Cardiac atrium fibroblast (primary cell): ENCODE measurements at places on chromosomes 3 and 15. TPM values are rescaled to one million over a fixed set of nuclear protein-coding genes. Genes with fewer than 3 reads are reported as not detected.

Gene PAK6
- 0.16 TPM in 1 of 2 replicates, not detected in the other for total RNA-seq

Gene DCLK3
- total RNA-seq: not detected in 2 replicates

Gene ROPN1
- not detected in 2 replicates for total RNA-seq

Gene IL17RD
- 1.3 and 3.6 TPM in 2 replicates for total RNA-seq

Gene C15orf62
- under 0.01 and 0.36 TPM in 2 replicates for total RNA-seq

Gene B4GALT4
- 24.9 and 38.4 TPM in 2 replicates for total RNA-seq

Gene PCCB
- total RNA-seq: 37.9 and 47.6 TPM in 2 replicates

Gene SCN5A
- 0.16 and 0.18 TPM in 2 replicates for total RNA-seq

Gene CTXN2
- total RNA-seq: not detected in 2 replicates

Gene SMCO1
- total RNA-seq: not detected in 2 replicates

Gene TM4SF18
- total RNA-seq: 0.36 and 2.4 TPM in 2 replicates

Gene ZNF660
- total RNA-seq: 0.32 and 0.90 TPM in 2 replicates
